MV-4-11 (cell line): ENCODE measurements at places on chromosomes 6 and 20.

- DNase-seq, result no peak
Observed at GRCh38 chr6:159533016-159533415, 160.0 kb downstream of the SOD2 start.

DNA sequence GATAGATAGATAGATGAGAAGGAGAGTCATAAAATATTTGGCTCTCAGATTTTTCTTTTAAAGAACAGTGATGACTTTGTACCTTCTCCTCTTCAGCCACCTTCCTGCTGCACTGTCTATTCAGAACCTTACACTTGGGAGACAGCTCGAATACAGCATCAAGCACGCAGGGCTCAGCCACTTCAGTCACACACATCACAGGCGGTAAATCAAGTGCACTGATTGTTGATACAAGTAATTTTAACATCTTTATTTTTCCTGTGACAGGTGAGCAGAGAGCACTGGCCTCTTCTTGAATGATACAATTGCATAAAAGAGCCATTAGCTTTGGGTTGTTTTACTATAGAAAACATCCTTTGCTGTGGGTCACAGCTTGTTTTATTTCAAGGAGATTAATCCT is 1118.5 kb upstream of the EYS start:
- DNase-seq, result no peak

DNA sequence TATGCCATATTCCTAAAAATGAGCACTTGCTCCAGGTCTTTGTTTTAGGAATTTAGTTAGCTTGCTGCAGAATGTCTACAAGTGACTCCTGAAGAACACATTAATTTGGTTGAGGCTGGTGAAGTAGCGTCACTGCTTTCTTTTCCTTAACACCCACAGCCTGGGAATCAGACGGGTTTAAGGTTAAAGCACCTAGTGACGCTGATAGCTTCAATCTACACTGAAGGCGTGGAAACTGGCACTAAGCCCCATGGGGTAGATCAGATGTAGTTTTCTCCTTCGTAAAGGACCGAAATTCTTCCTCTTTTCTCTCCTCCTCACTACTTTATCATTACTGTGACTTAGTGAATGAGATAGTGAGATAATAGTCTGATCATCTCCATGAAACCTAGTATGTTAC is 90.3 kb downstream of the TBC1D7 start:
- no peak for DNase-seq

- no peak for DNase-seq
Observed at GRCh38 chr6:53795340-53795701, 516 bp downstream of the LRRC1 start.
